ENCODE measurements at places on chromosomes 7 and 10. TPM values are rescaled to one million over a fixed set of nuclear protein-coding genes. Genes with fewer than 3 reads are reported as not detected.

Gene ZNF107
- 2.0 TPM for total RNA-seq

Gene MYH16
- total RNA-seq: not detected

Gene AOC1
- not detected for total RNA-seq

Gene DNAJB6
- 84.9 TPM for total RNA-seq

Gene CFAP43
- not detected for total RNA-seq

Gene ZNF511
- total RNA-seq: 27.1 TPM

Gene PIP
- 0.32 TPM for total RNA-seq

Gene BLNK
- not detected for total RNA-seq

Data from cardiac atrium fibroblast (primary cell).